ENCODE measurements at places on chromosomes 2 and 18.

DNA sequence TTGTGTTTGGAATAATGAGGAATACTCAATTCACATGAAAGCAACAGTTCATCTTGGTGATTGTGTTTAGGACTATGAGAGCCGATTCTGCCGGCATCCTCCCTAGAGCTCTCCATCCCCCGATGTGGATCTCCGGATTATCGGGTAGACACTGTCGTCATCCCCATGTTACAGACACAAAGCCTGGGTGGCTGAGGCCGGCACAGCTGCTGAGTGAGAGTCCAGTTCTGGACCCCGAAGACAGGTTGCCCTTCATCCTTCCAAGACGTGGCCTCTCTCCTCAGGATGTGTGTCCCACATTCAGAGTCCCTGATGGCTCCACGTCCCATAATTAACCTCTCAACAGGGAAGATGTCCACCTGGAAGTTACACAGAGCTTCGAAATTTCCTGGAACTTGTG, 129.3 kb downstream of the HDAC4 start:
- no peak for DNase-seq

DNA sequence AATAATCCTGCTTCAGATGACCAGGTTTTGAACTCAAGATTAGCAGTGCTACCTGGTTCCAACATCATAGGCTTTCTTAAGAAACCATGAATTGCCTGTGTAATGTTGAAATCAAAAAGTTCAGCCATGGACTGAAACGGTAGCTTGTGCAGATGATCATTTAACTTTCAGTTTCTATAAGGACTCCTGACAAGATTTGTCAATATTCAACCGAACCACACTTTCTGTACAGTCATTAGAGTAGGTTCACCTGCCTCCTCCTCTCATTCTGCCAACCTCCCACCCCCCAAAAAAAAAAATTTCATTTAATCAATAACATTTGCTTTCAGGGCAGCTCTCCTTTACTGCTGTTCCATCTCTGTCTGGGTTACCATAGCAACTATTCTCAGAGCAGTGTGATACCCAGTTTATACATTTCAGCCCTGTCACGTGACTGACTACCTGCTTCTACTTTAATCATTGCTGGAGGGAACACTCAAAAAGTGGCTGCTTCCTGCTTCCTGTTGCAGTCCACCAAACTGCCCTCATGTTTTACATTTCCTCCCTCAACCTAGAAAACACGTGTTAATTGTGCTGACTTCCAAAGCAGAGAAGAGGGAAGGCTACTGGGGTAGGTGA, 275.5 kb downstream of the SS18 start:
- no peak for DNase-seq

GRCh38 chr2:24984912-24985311, 13.2 kb upstream of the DNAJC27 start:
- DNase-seq, result no peak

DNA sequence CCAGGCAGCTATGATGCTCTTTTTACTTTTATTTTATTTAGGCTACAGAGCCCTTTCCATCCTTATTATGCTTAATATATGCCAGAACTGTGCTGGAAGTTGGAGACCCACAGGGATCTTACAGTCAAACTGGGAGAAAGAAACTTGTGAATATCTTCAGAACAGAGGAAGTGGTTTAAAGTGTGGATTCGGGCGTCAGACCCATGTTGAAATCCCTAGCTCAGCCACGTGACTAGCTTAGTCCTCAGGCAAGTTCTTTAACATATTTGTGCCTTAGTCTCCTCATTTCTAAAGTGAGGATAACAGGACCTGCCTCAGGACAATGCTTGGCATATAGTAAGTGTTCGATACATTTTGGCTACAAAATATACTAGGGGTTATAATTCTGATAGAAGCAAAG, 59.1 kb downstream of the MAP3K20 start:
- DNase-seq, result no peak

DNA sequence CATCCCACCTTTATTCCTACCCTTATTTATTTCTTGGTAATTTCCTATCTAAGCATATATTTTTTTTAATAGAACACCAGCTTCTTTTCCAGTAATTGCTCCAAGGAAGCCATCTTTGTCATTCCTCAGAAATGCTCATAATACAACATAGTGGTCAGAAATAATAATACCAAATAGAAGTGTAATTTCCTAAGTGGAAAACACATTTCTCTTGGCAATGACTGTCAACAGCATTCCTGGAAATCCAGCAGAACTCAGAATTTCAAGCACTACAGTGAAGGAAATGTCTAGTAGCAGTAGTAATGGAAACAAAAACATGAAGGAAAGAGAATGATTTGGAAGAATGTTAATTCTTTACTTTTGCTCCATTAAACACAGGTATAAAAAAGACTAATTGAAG, 56.6 kb downstream of the GDF7 start:
- no peak for DNase-seq

DNA sequence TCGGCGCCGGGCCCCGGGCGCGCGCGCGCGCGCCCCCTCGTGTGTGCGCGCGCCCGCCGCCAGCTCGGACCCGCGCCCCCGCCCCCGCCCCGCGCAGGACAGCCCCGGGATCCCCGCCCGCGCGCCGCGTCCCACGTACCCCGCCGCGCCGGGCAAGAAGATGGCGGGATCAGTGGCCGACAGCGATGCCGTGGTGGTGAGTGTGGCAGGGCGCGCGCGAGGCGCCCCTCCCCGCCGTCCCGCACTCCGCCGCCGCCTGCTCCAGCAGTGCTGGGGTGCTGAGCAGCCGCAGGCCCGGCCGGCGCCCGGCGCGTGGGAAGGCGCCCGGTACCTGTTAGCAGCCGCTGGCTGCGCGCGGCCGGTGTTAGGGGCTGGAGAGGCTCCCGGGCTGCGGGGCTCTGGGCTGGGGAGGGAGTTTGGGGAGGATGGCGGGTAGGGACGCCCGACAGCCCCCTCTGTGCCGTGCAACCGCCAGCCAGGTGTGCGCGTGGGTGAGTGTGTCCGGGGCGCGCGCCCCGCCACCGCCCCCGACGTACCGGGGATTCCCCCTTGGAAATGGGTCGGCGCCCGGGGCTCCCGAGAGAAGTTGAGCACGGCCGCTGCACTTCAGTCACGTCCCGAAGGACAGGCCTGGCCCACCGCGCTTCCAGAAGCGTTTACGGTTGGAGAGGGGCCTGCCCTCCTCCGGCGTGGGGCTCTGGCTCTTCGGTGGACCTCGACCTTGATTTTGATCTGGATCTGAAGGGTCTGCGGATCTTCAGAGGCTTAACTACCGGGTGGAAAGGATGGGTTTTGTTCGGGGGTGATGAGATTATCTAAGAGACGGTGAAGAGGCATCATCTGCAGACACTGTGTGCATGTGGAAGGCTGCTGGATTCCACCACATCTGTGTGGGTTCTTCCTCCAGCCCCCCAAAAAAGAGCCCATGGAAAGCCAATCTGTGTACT, 697 bp downstream of the LGALSL start:
- peak; percentile 12 for DNase-seq

DNA sequence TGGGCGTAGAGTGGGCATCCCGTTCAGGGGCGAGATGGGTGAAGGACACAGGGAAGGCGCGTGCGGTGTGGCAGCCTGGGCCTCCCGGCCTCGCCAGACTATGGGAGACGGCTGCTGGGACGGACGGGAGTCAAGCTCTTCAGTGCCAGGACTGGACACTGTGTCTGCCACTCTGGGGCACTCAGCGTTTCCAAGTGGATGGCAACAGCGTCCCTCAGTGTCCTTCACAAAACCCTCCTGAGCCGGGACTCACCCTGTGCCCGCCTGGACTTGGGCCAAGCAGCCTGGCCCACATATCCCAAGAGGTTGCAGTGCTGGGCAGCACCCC, 16.3 kb upstream of the BOK start:
- DNase-seq, result no peak

DNA sequence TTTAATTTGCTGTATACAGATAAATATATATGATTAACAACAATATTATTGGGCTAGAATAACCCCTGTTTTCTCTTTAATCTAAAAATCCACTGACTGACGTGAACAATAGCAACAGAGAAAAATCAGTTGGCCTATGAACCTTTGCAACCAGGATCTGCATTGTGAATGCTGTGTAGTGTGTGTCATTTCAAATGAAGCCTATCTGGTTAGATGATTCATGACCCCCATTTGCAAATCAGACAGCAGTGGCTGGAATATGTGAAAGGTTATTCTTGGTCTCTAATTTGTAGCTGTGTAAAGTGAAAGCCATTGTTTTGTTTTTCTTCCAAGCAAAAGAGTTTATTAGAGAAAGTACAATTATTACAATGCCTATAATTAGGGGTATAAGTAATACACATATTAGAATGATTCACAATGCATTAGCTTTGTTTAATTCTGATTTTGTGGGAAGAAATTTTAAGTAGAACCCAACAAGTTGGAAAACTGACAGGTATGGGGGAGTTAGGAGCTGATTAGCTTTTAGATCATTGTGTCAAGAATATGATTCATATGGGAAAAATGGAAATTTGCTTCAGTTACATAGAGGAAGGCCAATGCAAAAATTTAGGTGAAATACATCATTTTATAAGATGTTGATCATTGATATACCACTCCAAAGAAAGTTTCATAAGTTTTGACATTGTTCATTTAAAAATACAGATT, 1362.2 kb upstream of the TMEFF2 start:
- no peak for DNase-seq

GRCh38 chr2:18719978-18720775, 130.8 kb upstream of the NT5C1B start:
- DNase-seq, result no peak

DNA sequence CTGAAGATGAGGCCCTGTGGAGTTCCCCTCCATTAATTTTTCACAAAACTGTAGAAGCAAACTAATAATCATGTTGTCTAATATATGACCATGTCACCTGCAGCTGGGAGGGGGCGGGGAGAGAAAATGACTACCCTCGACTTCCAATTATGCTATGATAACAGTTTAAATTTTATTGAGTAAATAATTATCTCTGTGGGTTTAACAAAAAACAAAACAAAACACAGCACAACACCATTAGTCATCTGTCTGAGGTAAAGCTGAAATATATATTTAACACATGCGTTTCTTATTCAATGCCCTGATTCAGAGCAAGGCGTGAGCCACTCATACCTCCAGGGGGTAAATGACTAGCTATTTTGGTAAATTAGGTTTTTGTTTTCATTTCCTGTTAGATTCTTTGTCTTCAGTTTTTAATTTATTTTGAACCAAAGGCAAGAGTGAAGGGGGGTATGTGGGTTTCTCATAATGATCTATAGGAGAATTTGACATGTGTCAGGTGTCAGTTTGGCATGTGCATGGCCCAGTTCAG, 77.4 kb upstream of the ZCCHC2 start:
- DNase-seq, result no peak
